Iris pigment epithelial cell (primary cell): ENCODE measurements at places on chromosomes 5 and 9.

DNA sequence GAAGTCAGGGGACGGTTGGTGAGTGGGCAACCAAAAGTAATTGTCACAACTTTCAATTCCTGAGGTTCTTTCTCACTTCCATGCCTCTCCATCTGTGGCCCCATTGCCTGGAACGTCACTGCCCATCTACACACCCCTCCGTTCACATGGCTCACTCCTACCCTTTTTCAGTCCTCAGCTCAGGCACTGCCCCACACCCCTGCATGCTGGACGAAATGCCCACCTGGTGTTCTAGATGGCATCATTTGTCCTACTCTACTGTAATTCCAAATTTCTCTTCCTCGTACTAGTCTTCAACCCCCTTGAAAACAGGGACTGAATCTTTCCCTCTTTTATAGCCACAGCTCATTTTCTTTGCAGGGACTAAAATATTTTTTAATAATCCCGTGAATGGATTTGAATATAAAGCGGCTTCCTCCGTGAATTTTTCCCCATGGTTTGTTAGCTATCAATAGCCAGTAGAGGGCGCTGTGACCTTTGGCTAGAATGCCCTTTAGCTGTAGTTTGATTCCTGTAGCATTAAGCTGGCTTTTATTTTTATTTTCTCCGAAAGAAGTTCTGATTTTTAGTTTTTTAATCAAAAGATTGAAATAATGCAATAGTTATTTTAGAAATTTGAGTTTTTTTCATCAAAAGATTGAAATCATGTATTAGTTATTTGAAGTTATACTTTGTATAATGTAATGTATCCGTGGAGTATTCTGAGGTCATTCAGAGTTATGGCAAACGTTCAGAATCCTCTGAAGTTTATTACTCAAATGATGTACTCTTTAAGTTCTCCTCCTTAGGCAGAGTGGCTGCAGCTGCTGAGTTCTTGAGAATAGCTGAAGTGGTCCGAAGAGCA, 232.1 kb downstream of the SH3GL2 start:
- peak; percentile 62 for DNase-seq

DNA sequence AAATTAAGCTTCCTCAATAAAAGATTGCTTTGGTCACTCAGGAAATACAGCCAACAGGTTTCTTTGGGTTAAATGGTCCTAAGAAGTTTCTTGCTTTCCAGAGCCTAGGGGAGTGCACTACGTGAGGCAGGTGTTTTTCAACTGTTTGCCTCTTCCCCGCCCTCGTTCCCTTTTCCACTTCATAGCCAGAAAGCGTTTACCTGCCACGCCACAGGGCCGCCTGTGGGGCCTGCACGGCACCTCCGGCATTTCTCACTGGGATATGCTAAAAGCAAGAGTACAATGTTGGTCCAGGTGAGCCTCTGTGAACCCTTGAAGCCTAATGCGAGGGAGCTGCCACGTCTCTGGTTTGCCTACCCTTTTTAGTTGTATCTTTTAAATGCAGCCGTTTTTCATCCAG, 167.6 kb upstream of the OTULINL start:
- DNase-seq: no peak

GRCh38 chr9:123965801-123966686, 36.1 kb upstream of the DENND1A start:
- no peak for DNase-seq

DNA sequence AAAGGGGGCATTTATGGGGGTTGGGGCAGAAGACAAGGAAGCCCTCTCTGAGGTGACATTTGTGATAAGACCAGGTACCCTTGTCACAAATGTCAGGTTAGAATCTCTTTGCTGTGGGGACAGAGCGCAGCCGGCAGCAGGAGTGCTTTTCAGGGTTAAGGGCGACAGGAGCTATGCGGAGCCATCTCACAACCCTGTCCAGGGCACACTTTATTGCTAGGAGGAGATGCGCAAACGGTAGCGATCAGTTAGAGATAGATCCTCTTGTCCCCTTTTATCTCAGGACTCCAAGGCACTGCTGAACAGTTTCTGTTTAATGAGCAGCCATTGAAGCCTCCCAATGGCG, 438 bp upstream of the LAMC3 start:
- DNase-seq: no peak

- no peak for DNase-seq
Measured at GRCh38 chr9:78304357-78304756, 7.4 kb downstream of the PSAT1 start.

- DNase-seq: peak; percentile 66
Measured at GRCh38 chr5:172076761-172077244, 70.4 kb upstream of the FBXW11 start.

- DNase-seq: no peak
Measured at GRCh38 chr5:173691931-173692330, 75.5 kb upstream of the BOD1 start.
